ENCODE measurements at places on chromosomes 5 and 9.
A peak's percentile ranks its signal among the peaks of the same experiment; 100 is the strongest.

- peak; percentile 70 for DNase-seq
Measured at GRCh38 chr5:81268521-81269196, 32.7 kb upstream of the ZCCHC9 start.

- DNase-seq: no peak
Measured at GRCh38 chr9:108083160-108083750, 593.7 kb upstream of the KLF4 start.

DNA sequence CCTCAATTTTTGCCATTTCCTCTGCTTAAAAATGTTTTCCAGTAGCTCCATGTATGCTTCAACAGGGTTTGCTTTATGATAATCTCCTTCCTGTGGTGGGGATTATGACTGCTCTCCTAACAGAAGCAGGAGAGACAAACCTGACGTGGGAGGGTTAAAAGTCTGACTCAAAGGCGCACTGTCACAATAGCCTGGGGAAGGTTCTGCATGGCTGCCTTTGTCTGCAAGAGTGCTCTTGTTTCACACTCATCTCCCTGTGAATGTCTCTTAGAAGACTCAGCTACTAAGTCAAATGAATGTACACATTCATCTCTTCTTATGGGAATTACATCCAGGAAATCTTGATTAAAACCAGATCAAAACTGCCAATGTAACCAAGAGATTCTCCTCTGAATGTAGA lies 90.9 kb upstream of the MTAP start:
- no peak for DNase-seq

GRCh38 chr9:34589636-34590380 lies at the start of gene CNTFR:
Gene CNTFR (minus strand): TSS chr9:34589724. CDS start chr9:34568981, 20,743 bp downstream.
- DNase-seq: no peak

GRCh38 chr5:31378136-31378535 lies 153.8 kb downstream of the DROSHA start:
- no peak for DNase-seq

DNA sequence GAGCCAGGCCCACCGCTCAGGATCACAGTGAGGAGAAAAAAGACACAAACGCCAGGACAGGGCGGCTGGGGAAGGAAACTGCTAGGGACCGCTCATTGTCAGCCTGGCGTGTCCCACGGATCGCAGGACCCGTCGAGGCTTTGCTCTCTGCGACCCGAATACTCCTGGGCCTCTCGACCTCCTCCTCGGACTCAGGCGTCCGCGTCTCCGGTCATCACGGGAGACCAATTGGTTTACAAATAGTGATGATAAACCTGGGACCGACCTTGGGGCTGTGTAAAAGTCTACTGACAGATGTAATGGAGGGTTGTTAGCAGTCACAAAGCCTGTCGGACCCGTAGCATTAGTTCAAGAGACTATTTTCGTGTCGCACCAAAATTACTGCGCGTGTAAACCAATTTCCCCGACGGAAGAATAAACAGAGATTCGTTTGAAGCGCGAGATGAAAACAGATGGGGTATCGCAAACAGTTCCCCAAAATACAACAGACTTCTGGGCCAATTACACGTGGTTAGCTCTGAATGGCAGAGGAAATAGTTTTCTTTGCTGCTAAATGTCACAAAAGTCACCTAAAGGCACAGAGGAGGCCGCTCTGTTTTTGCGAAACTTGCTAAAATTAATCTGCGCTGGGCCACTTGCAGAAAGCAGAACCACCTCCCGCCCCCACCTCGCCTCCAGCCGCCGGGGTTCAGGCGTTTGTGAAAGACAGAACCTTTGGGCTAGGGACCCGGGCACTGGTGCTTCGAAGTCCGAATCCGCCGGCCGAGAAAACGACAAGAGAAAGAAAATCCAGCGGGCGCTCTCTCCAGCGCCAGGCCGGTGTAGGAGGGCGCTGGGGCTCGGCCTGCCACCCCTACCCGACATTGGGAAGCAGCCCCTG lies 67.6 kb downstream of the FOXD1 start:
- DNase-seq: no peak

DNA sequence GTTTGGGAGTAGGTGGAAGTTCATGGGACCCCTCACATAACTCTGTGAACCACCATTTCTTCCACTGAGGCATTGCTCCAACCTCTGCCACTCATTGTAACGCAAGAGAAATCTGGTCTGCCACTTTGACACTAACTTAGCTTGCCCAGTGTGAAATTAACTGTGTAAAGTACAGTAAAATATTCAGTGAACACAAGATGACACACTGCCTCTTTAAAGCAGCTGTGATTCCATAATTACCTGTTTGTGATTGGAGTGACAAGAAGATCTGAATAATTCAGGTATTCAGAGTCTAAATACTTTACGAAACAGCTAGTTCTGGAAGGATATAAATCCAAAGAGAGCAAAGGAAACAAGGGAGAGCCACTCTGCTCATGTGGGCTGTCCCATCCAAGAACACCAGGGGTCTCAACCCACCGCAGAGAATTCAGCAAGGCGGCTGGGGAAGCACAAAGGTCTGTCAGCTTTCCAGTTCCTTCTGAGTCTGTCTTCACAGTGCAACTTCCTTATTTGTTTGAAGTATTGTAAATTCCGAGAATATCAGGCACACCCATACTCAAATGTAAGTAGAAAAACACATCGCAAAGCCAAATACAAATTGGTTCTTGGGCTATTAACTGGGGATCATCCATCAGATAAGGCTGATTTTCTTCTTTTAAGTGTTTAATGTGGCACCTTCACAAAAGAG lies 86.9 kb downstream of the GNAQ start:
- no peak for DNase-seq

DNA sequence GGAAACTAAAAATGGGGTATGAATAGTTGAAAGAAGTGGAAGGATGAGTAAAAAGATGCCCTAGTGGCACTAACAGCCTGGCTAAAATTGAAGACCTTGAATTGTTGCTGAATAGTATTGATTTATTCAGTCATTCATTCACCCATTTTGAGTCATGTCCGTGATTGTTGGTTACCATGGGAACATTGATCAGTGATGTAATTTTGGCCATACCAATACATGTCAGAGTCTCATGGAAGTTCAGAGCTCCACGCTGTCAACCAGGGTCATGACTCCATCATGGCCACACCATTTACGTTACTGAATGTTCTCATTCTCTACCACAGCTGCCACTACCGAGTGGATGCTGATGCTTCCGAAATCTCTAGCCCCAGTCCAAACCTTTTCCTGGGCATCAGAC lies 62.5 kb upstream of the FOXE1 start:
- DNase-seq: no peak

DNA sequence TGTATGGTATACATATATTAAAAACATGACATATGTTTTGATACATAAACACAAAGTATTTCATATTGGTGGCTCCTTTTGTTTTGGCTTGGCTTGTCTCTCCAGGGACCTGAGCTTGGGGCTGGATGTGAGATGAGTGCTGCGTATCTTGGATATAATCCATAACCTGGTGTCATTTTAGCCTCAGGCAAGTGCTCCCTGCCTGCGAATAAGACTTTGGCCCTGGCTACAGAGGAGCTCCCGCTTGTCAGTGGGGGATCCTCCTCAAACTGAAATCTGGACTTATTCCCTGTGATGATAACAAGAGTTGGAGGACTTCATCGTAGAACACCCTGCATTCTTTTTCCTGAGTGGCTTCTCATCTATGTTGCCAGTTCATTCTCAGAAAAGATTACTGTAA lies 341.7 kb upstream of the CLINT1 start:
- no peak for DNase-seq

- no peak for DNase-seq
Measured at GRCh38 chr5:149550268-149550583, 1.0 kb downstream of the CSNK1A1 start.

DNA sequence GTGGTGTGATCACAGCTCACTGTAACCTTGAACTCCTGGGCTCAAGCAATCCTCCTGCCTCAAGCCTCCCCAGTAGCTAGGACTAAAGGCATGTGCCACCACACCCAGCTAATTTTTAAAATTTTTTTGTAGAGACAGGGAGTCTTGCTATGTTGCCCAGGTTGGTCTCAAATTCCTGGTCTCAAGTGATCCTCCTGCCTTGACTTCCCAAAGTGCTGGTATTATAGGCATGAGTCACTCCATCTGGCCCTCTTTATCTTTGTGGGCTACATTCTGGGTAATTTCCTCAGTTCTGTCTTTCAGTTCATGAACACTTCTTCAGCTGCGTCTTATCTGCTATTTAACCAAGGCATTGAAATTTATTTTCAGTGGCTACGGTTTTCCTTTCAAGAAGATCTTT lies 196.6 kb upstream of the IER5L start:
- no peak for DNase-seq

- no peak for DNase-seq
Measured at GRCh38 chr5:66829826-66830225, 233.6 kb downstream of the MAST4 start.

GRCh38 chr9:136171801-136172411 lies 33.0 kb downstream of the LHX3 start:
- DNase-seq: no peak

- DNase-seq: no peak
Measured at GRCh38 chr5:673831-674629, 19.1 kb downstream of the TPPP start.

DNA sequence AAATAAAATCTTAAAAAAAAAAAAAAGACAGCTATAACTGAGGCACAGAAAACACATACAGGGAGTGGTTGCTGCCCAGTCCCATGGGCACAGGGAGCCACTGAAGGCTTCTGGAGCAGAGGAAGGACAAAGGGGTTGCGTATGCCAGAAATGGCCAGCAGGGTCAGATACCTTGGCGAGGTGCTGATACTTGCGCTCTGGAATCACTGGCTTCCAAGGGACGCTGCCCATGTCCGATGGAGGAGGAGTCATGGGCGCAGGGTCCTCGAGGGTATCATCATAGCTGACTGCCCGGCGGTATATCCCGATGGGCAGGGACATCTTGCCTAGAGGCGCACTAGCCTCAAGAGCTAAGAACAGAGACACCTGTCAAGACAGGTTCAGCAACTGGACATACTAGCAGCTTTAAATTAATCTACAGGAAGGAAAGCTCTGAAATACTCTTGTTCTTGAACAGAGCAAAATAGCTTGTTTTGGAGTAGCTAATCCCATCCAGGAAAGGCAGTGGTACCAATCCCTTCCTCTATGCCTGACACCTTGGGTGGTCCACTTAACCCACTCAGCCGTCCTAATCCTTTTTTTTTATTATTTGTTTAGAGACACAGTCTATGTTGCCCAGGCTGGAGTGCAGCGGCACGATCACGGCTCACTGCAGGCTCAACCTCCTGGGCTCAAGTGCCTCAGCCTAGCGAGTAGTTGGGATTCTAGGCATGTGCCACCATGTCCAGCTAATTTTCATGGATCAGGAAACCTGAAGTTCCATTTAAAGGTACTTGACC lies 6.0 kb downstream of the KIAA1191 start:
- DNase-seq: no peak

DNA sequence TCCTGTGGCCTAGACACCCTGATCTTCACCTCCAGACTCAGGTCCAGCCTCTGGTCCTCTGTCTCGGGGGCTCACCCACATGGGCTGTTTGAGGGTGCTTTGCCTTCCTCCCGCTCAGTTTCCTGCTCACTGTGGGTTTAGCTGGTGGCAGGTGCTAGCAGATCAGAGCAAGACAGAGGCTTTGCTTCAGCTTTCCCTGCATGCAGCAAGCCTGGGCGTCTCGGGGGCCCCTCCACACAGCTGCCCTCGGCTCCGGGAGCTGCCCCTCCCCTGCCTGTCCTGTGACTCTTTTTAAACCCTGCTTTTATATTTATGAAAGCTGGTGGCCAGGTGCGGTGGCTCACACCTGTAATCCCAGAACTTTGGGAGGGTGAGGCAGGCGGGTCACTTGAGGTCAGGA lies 14.6 kb downstream of the MRPL36 start:
- no peak for DNase-seq

DNA sequence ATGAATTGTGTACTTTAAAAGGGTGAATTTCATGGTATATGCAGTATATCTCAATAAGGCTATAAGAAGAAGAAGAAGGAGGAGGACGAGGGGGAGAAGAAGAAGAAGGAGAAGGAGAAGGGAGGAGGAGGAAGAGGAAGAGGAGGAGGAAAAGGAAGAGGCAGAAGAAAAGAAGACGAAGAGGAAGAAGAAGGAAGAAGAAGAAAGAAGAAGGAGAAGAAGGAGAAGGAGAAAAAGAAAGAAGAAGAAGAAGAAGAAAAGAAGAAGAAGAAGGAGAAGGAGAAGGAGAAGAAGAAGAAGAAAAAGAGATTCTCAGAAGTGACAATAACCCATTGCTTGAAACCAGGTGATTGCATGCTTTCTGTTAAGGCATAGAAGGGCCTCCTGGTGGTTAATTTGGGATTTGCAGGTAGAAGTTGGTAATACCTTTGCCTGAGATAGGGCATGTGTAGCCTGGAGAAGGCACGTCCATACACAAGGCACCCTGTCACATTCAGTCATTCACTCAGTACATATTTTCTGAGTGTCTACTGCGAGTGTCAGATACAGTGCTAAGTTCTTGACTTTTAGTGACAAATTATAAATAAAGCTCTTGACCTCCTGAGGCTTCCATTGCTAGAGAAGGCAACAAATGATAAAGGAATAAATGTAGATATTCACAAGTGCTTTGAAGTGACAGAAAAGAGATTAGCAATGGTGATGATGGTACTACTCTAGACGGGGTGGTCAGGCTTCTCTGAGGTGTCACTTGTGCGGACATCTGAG lies 231.3 kb downstream of the NPR3 start:
- no peak for DNase-seq
